ENCODE measurements at places on chromosomes 4 and X.

DNA sequence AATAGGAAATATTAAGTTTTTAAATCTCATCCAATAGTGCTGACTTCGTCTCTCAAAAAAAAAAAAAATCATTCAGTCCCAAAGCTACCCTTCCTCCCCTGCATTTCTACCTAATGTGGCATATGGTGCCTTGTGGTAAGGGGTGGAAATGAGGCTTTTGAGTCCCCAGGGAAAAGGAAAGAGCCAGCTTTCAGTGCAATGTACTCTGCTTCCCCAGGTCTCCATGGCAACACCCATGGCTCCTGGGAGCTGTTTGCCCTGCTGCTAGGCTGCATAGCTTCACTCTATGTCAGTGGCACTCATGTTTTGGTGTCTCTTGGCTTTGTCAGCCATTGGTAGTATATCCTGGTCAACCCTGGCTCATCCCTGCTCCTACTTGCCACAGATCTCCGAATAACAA, 175.9 kb downstream of the SLC39A8 start:
- no peak for DNase-seq

GRCh38 chr4:103303011-103303410, 104.9 kb upstream of the CENPE start:
- DNase-seq, result no peak

- no peak for DNase-seq
Measured at GRCh38 chr4:74415602-74416300, 29.2 kb upstream of the AREG start.

- DNase-seq, result no peak
Measured at GRCh38 chrX:39096599-39096998, 295.3 kb downstream of the MID1IP1 start.

DNA sequence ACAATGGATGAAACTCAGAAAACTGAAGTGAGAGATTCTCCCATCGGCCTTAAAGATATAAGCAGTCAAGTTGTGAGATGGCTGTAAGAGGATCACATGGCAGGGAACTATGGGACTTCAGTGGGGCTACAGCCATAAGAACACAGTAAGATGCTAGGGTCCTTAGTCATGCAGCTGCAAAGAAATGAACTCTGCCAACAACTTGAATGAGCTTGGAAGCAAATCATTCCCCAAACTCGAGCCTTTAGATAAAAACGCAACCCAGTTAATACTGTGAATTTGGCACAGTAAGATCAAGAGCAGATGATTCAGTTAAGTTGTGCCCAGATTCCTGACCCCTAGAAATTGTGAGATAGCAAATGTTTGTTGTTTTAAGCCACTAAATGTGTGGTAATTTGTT, 117.3 kb downstream of the FAM13A start:
- no peak for DNase-seq

GRCh38 chrX:153378607-153379006, 22.5 kb downstream of the PNMA6E start:
- DNase-seq, result no peak

DNA sequence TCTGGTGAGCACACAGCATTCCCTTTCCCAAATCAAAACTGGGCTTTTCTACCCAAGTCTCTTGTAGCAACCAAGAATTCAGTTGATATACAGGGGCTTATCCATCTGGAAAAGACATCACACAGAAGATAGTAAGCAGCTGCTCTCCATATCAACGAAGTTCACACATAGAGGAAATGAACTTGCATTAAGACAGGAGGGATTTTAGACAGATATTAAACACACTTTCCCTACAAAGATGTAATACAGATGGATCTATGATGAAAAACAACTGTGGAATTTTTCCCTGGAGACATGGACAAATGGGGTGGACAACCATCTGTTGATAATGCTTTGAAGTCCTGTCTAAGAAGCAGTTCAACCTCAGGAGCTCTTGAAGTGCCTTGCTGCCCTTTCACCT, 9.8 kb upstream of the PDE5A start:
- no peak for DNase-seq

GRCh38 chr4:26252349-26253025, 68.3 kb upstream of the RBPJ start:
- DNase-seq, result no peak

GRCh38 chr4:142331646-142332045, 514.5 kb downstream of the INPP4B start:
- no peak for DNase-seq

DNA sequence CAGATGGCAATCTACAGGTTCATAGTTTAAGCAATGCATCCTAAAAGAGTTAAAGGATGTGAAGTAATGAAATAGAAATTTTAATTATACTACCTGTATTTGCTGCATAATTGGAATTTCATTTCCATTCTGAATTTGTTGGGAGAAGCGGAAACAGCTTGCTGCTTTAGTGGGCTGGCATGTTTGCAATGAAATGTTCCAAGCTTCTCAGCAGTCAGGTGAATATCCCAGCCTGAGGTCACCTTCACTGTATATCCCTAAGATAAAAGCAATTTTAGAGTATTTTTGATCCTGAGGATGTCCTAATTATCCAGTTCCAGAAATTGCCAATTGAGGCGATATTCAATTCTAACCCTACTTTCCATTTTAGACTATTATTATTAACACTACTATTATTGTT, 136.1 kb upstream of the ARSJ start:
- no peak for DNase-seq

DNA sequence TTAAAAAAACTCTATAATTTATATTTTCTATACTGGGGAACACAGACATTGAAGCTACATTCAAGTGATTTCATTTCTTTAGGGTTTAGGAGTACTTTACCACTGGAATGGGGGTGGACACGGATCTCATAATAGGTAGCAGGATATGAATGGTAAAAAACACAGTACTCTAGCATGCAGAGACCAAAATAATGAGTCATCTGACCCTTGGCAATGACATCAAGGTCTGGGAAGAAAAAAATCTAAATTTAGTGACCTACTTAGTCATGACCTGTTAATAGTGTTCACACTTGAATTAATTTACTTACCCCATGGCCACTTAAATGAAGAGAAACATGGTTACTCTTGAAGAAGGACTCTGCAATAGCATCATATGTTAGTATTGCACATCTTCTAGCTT, 187.9 kb downstream of the EPHA5 start:
- no peak for DNase-seq

DNA sequence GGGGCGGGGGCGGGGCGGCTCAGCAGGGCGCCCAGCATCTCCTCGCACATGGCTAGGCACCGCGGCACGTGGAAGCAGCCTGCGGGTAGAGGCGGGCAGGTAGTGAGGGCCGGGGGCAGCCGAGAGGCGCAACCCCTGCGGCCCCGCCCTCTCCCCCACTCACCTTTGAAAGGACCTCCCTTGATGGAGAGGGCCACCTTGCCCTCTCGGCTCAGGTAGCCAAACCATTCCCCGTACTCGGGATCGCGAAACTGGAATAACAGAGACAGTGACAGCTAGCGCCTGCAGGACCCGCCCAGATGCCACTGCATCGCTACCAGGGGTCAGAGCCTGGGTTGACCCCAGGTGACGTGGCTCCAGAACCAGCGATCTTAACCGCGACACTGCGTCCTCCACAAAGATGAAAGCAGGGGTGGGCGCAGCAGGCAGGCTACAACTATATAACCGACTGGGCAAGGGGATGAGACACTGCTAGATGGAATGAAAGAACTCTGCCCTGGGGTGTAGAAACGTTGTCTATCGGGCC, 552 bp upstream of the NAA10 start:
- DNase-seq, result no peak

DNA sequence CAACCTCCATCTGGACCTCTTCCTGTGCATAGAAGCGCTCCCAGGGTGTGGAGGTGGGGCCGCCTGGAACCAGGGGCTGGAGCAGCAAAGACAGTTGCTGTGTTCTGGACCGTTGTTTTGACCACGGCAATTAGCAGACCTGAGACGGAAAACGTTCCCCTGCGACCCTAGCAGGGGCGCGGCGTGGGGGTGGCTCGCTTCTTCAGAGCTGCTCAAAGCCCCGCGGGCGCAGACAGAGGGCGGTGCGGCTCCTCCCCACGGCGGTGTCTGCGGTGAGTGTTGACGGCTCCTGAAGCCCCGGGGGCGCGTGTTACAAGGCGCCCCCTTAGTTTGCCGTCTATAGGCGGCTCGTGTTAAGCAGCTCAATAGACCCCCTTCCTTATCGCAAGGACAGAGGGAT, 79.2 kb downstream of the TRIML1 start:
- DNase-seq, result no peak

- DNase-seq, result no peak
Measured at GRCh38 chr4:98452091-98452490, 190.9 kb downstream of the RAP1GDS1 start.

GRCh38 chrX:13140007-13140406, 95.6 kb upstream of the FAM9C start:
- DNase-seq, result no peak

DNA sequence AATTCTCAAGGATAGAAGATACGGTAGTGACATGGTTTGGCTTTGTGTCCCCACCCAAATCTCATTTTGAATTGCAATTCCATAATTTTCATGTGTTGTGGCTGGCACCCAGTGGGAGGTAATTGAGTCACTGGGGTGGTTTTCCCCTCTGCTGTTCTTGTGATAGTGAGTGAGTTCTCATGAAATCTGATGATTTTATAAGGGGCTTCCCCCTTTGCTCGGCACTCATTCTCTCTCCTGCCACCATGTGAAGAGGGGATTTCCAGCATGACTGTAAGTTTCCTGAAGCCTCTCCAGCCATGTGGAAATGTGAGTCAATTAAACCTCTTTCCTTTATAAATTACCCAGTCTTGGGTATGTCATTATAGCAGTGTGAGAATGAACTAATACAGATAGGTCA, 8.5 kb upstream of the SPANXN4 start:
- DNase-seq, result no peak

DNA sequence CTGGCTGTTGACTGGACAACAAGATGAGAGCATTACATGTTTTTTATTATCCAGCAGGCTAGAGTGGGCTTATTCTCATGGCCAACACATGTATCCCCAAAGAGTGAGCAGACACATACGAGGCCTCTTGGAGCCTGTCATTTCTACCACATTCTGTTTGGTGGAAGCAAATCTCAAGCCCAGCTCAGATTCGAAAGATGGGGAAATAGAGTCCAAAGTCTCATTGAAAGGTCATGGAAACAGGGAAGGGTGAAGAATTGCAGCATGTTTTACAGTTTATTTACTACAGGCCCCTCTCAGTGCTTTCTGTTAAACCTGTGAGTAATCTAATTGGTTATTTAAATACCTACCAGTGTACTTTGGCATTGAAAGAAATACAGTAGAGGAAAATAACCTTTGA, 108.6 kb downstream of the FRAS1 start:
- no peak for DNase-seq

All from T-helper 17 cell (primary cell).